Activated CD4-positive, alpha-beta T cell treated with anti-CD3 and anti-CD28 coated beads, Interleukin-2, amount 50 U/mL, for 16 hours (primary cell): ENCODE measurements at places on chromosomes 2 and 18.

- DNase-seq = no peak
Measured at GRCh38 chr2:201735486-201735885, 37.0 kb upstream of the MPP4 start.

DNA sequence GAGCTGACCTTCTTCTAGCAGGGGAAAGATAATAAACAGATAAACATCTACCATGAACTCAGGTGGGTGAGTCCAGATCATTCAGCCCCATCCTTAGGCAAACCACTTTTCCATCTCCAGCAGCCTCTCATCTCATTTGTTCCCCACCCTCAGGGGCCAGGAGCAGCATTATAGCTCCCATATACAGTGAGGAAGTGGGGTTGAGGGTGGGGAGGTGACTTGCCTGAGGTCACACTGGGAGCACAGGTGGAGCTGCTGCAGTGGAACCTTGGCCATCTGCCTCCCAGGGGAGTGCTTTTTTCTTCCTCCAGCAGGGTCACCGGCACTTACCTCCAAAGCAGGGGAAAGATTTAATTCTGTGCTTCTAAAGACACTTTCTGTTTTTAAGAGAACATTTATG lies 212.5 kb upstream of the SMAD2 start:
- DNase-seq = no peak

GRCh38 chr18:7242926-7243325 lies 12.0 kb downstream of the LRRC30 start:
- no peak for DNase-seq

DNA sequence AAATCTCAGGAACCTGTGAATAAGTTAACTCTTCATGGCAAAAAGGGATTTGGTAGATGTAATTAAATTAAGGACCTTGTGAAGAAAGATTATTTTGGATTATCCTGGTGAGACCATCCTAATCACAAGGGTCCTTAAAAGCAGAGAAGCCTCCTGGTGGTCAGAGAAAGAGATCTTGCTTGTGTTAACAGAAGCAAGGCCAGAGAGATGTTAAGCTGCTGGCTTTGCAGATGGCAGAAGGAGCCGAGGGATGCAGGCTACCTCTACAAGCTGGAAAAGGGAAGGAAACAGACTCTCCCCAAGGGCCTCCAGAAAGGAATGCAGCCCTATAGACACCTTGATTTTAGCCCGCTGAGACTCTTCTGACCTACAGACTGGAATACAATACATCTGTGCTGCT lies 197.0 kb downstream of the STK39 start:
- DNase-seq = no peak

DNA sequence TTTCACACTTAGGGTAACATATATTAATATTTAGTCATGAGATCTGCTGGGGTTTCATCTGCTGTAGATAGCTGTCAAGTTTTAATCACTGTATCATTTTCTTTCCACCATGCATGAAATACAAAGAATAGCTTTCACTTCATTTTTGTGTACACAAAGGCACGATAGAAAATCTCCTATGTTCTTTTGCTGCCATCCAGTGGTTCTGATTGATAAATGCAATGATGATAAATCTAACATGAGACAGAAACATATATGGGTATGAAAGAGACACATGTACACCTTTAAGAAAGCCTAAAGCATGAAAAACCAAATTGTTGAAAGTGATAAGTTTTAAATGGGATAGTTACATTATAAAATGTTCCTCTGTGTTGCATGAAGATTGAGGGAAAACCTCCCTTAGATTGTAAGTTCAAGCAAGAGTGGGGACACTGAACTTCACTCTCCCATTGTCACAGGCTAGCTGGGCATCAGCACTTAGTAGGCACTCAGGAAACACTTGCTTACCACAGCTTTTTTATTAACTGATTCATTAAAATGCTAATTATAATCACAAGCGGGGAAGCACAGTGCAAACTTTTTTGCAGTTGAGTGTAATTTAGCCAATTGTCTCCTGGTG lies 31.2 kb downstream of the C1D start:
- peak; percentile 31 for DNase-seq

- no peak for DNase-seq
Measured at GRCh38 chr2:222470802-222471468, 46.6 kb downstream of the SGPP2 start.

DNA sequence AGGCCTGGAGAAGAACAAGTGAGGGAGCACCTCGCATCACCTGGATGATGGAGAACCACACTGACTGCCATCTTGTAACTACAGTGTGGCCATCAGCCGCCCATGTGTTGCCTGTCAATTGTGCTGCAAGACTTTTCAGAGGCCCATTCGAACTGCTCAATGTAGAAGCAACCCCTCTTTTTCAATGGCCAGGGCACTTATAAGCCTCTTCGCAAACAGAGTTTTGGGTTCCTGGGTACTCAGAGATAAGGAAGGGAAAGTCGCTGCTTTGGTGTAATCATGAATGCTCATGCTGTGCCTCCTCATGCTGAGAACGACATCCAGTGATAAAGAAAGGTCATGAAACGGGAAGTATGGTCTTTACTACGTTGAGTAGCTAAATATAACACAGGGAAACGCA lies 143.9 kb upstream of the SLC39A10 start:
- no peak for DNase-seq

DNA sequence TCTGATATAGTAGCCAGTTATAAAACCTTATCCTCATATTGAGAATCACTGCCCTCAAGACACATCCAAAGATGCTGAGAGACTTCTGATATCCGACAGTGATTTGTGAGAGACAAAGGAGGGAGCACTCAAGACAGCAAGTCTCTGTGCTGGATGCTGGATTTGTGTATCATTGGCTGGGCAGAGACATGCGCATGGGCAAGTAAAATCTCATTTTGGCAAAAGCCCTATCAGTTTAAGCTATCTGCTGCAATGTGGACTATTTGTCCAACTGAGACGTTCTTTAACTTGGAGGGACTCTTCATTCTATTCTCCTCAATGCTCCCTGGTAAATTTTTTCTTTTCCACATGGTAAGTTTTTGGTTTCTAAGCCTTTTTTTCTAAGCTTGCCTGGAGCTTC lies 107.5 kb downstream of the SS18 start:
- no peak for DNase-seq

- DNase-seq = no peak
Measured at GRCh38 chr18:73520229-73520628, 627.4 kb downstream of the FBXO15 start.

- DNase-seq = no peak
Measured at GRCh38 chr2:111990856-111991255, 64.2 kb upstream of the TMEM87B start.

DNA sequence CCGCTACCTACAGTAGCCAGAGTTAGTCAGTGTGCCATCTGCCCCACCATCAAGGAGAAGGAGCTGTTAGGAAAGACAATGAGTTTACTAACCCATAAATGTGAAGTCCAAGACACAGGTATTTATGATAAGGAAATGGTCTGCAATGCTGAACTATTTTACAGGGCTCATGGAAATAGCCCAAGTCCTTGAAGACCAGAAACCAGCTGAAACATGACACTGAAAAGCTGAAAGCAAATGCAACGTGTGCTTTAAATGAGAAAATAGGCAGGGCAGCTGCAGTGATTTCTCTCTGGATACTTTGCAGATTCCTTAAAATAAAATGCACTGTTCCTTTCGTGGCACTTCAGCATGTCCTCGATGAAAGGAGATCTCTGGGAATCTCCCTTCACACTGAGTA lies 256.4 kb upstream of the TCF4 start:
- no peak for DNase-seq

GRCh38 chr2:5955921-5956320 lies 263.7 kb downstream of the SOX11 start:
- no peak for DNase-seq

GRCh38 chr2:1621041-1621440 lies 123.3 kb downstream of the PXDN start:
- no peak for DNase-seq

DNA sequence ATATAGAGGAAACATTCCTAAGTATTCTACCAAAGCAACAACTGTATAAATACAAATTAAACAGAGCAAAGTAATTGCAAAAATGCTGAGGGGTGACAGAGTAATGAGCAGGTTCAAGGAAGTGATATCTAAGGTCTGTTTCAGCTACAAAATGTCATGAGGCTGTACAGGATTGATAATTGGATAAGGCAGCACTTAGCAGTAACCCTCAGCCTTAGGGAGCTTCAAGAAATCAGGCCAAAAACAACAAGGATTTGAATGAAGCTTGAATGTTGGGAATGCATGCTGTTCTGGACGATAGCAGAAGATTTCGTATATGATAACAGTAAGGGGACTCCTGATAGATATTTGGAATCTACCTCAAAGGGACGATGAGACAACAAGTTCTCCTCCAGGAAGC lies 142.0 kb upstream of the MMADHC start:
- no peak for DNase-seq

- no peak for DNase-seq
Measured at GRCh38 chr2:140063356-140063755, 1283.2 kb upstream of the NXPH2 start.

DNA sequence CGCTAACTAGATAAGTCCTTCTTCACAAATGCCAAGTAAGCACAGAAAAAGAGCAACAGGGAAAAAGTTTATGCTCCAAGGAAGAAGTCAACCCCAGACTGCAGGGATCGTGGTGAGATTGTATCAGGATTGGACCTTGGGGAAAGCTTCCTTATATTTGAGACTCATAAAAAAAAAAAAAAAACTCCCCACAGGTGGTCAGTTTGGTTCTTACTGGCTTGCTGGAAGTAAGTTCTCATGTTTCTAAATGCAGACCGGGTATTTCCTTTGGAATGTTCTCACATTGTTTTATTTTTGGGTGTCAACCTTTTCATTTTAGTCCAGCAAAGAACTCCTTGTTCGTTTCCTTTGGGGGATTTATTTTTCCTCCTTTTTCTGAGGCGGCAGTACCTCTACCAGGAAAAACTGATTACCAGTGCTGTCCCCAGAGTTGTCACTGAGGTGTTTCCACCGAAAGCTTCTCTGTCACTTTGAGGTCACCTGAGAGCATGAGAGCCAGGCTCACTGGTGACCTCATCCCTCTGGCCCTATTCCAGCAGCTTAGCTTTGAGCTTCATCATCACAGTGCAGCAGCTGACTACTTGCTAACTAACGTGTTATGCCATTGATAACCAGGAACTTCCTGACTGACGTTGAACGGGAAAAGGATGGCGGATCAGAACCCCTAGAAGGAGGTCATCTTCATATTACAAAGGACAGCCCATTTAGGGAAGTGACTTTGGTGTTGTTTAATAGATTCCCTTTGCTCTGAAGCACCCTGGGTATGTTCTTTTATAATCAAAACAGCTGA lies 16.8 kb upstream of the ATP8B1 start:
- no peak for DNase-seq

- no peak for DNase-seq
Measured at GRCh38 chr2:219428469-219428868, 6.2 kb upstream of the SPEG start.

DNA sequence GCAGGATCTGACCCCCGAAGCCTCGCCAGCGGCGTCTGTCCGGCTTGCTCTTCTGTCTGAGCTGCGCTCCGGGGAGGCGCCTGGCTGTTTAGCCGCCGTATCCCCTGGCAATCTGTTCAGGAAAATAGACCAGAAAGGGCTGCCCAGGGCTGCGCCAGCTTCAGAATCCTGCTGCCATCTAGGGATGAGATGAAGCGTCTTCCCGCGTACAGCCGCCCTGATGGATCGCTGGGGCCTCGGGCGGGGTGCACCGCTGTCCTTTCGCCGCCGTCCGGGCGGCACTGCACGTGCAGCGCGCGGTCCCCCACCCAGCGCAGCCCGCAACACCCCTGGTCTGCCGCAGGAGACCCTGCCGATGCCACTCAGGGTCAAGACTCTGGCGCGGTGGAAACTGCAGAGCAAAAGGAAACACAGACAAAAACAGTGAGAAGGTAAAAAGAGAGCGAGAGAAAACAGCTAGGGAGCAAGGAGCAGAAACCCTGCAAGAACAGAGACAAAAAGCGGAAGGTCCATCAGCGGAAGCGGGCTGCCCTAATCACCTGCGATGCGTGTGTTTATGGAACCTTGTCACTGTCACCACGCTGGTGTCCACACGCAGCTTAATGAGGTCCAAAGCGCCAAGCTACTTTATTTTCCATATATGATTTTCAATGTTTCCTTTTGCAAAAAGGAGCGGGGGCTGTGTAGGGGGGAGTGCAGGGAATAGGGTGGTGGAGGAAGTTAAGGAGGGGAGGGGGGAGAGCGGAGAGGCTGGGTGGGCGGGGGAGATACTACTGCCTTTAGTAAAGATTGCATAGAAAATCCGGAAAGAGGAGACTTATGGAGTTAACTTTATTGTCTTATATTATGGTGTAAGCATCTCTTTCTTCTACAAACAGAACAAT lies 2113.3 kb upstream of the PIK3C3 start:
- DNase-seq = no peak
